ENCODE measurements at places on chromosomes 11 and 22.

GRCh38 chr11:123166071-123166559, 28.9 kb downstream of the CLMP start:
- no peak for DNase-seq

- DNase-seq: no peak
These were observed 66.2 kb downstream of the MPPED1 start for GRCh38 chr22:43477966-43478365.

DNA sequence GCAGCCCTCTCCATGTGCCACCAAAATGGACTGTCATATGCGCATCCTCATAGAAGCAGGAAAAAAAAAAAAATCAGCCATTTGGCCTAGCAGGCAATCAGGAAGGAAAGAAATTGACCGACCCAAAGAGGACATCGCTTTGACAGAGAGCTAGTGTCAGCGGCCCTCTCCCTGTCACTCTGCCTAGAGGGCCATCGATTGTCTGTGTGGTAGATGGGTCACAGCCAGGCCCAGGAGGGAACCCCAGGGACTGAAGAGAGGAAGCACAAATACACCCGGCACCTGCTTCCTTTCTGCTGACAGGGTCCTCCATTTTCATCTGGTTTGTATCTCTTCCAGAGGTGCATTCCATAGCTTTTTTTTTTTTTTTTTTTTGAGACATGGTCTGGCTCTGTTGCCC, 21.8 kb downstream of the VPS37C start:
- DNase-seq: no peak

DNA sequence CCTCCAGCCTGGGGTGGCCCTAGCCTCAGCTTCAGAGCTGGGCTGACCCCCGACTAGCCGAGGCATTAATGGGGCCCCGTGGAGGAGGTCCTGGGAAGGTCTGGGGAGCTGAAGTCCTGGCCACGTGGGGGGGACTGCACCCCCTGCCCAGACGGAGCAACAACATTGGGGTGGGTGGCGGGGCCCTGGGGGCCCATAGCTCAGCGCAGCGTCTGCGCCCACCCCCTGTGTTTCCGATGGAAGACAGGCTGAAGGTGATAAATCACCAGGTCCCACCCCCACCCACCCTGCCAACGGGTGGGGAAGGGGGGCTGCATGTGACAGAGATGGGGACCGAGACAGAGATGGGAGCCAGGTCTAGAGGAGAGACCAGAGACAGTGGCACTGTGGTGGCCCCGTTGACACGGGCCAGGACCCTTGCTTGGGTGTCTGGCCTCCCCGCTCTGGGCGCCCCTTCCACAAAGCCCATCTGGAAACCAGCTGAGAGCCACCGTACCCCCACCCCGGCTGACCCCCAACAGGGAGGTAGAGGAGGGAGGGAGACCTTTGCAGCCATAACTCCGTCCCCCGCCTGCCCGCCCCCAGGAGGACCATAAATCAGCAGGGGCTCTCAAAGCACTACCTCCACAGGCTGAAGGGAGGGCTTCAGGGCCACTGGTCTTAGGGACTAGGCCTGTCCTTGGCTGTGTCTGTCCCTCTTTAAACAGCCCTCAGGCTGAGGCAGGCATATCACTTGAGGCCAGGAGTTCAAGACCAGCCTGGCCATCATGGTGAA, 8.2 kb downstream of the GP1BB start:
- DNase-seq: no peak

- DNase-seq: no peak
These were observed 6.9 kb downstream of the TST start for GRCh38 chr22:37012262-37012904.

- no peak for DNase-seq
These were observed 424.5 kb upstream of the ANO5 start for GRCh38 chr11:21768388-21768787.

GRCh38 chr11:9568854-9569587, 4.4 kb upstream of the WEE1 start:
- no peak for DNase-seq

- DNase-seq: no peak
These were observed 53.3 kb downstream of the CACNA1I start for GRCh38 chr22:39623603-39624500.

DNA sequence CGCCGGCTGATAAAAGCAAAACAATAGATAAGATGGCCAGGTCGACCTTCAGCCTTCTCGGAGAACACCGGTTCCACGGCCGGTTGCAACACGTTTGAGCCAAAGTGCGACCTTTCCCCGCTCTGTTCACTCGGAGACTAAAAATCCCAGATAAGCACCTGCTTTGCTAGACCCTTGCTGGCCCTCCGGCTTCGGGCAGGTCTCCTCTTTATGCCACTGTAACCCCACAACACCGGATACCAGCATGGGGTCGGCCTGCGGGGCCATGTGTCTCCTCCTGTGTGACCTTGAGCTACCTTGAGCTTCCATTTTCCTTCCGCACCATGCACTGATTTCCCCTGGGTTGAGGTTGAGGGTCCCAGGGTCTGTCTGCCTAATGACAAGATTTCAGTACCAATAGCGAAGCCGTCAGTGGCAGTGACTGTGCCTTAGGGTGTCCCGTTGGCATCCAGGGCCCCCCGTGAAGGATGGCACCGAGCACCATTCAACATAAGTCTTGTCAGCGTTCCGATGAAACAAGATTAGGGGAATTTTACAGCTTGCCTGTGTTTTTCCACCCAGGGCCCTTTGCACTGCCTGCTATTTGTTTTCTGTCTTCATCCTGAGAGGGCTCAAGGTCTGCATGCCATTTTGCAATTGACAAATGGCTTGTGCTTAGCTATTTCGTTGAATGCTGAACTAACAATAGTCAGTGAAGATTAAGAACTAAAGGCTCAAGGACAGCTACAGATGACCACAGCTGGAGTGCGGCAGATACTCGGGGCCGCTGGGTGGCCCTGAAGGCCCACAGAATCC, 118.6 kb downstream of the KCNQ1 start:
- DNase-seq: no peak

DNA sequence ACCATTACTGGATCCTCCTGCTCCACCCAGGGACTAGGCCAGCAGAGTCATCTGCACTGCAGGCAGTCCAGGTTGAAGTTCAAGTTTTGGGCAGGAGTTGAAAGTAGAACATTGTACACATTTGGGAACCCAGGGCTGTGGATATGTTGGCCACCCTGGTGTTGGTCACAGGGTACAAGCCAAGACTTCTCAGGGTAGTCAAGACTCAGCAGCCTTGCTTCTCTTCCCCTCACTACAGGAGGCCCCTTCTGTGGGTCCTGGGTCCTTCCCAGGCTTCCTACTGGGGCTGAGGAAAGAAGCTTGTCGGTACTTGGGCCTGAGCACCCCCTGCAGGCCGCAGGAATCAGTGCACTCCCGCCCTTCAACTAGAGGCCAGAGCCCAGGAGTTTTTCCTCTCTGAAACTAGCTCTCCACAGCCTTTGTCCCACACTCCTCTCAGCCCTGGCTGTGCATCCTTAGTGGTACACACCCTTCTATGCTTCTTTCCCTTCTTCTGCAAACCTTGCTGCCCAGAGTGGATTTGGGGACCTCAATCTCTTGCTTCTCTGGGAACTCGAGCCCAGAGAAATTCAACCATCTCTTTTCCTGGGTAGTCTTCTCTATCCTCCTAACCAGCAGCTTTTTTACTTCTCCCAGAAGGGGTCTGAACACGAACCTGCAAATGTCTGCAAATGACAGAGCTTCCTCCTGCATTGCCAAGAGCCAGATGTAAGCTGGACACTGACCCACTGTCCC, 2.6 kb upstream of the HPX start:
- DNase-seq: peak; percentile 42

- no peak for DNase-seq
These were observed 1.1 kb upstream of the SERGEF start for GRCh38 chr11:18013790-18014507.

- DNase-seq: no peak
These were observed at the start of gene A4GALT for GRCh38 chr22:42720263-42721044. TSS of gene A4GALT (minus strand) at chr22:42720870. CDS start at chr22:42693951, 26,919 bp downstream.

All from nucleus accumbens (tissue), 56 donors.